ENCODE measurements at places on chromosomes 12 and 14. TPM values are rescaled to one million over a fixed set of nuclear protein-coding genes. Genes with fewer than 3 reads are reported as not detected.

DNA sequence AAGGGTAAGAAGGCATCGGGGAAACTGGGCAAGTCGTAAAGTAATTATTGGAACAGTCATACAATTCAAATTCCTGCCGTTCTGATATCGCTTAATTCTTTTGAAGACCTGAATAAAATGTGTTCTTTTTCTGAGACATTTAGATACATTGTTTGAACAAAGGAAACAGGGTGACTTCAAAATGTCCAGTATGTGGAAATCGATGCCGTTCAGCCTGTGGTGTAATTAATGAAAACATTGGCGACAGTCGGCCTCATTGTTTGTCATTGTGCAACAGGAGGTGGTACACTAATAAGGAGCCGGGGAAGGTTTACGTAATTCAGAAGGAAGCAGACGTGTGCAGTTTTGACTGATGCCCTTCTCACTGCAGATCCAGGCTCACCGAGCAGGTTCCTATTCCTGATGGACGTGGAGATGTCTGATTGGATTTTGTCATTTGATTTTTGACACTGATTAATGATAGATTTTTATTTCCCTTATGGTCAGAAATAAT is 92.7 kb downstream of the BORCS5 start:
- no peak for DNase-seq

- no peak for DNase-seq
Observed at GRCh38 chr12:106428384-106428783, 70.8 kb downstream of the POLR3B start.

DNA sequence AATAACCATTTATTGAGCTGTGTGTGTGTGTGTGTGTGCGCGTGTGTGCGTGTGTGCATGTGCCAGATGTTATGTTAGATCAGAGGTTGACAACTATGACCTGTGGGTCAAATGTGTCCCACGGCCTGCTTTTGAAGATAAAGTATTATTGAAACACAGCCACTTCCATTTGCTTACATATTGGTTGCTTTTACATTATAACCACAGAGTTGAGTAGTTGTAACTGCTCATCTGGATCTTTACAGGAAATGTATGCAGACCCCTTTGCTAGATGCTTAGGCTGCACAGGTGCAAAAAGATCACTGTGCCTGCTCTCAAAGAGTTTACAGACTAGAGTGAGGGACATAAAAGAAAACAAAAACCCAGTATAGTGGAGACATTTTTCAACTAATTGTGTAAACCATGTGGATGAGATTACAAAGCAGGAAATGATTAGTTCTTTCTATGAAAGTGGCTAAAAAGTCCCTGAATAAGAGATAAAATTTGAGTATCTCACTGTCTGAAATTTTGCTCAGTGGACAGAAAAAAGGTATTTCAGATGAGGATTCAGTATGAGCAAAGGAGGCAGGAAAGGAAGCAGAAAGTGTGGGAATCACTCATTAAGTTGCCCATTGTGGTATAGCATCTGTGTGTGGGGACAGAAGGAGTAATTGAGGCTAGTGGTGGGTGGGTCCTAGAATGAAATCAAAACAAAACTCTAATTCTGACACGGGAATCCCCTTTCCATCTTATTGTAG is 188.4 kb downstream of the PAH start:
- no peak for DNase-seq

The C1RL gene
- total RNA-seq = 21.7 TPM

The VRTN gene
- total RNA-seq = not detected

- no peak for DNase-seq
Observed at GRCh38 chr12:130754234-130754901, 38.3 kb upstream of the RIMBP2 start.

GRCh38 chr12:19746471-19746870 is 307.2 kb downstream of the AEBP2 start:
- DNase-seq = no peak

DNA sequence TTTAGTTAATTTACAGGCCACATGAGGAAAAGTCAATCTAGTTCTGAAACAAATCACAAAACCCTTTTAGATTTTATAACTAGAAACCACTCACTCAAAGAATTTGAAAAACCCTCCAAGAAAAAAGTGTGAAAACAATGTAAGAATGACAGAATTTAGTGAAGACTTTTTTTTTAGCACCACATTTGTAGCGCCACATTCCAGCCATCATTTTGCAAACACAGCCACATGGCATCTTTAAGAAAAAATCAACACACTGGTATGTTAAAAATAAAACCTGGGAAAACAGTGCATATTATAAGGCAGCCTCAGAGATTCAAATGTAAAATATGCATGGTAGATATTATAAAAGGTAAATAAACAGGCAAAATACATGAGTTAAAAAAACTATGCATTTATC is 22.3 kb upstream of the ALX1 start:
- DNase-seq = no peak

The LHX5 gene
- total RNA-seq = not detected

The TMEM229B gene
- 2.9 TPM for total RNA-seq

DNA sequence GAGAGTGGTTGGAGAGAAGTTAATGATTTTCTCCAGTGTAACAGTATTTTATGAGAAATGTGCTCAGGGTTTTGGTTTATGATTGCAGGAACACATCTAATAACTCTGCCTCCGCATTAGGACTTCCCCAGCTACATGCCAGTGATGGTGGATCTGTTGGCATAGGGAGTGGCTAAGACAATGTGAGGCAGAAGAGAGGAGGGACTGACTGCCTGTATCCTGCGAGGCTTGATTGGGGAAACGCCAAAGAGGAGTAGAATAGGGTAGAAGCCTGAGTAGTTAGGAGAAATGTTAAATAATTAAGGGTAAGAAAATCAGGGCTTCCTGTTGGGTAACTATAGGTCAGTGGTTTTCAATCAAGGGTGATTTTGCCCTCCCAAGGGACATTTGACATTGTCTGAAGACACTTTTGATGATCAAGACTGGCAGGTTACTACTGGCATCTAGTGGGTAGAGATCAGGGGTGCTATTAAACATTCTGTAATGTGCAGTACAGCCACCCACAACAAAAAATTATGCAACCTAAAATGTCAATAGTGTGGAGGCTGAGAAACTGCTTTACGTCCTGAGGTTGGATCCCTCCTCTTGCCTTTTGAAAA is 12.8 kb downstream of the TDG start:
- DNase-seq = no peak

- DNase-seq = no peak
Observed at GRCh38 chr14:52458721-52459085, 93.6 kb downstream of the TXNDC16 start.

DNA sequence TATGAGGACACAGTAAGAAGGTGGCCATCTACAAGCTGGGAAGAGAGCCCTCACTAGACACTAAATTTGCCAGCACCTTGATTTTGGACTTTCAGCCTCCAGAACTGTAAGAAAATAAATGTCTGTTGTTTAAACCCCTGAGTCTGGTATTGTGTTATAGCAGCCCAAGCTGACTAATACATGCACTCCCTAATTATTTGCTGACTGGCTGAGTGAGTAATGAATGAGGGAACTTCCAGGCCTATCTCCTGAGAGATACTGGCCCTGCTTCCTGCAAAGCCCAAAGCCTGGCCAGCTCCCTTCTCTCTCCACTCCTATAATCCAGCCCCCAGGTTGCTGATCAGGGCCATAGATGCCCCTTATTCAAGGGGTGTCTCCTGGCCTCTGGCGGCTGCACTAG is 120.0 kb upstream of the NOS1 start:
- no peak for DNase-seq

The HOXC10 gene
- 1.2 TPM for total RNA-seq

GRCh38 chr12:7916936-7917335 is 19.1 kb downstream of the SLC2A3 start:
- DNase-seq = no peak

- DNase-seq = no peak
Observed at GRCh38 chr12:46126050-46126727, 135.8 kb upstream of the SCAF11 start.

The NUMB gene
- 72.4 TPM for total RNA-seq

GRCh38 chr14:105885561-105886320 is 359.4 kb downstream of the TMEM121 start:
- DNase-seq = no peak

The POTEG gene
- not detected for total RNA-seq

- DNase-seq = no peak
Observed at GRCh38 chr14:44699391-44699790, 192.3 kb upstream of the FSCB start.

The SMCO2 gene
- total RNA-seq = 0.88 TPM

DNA sequence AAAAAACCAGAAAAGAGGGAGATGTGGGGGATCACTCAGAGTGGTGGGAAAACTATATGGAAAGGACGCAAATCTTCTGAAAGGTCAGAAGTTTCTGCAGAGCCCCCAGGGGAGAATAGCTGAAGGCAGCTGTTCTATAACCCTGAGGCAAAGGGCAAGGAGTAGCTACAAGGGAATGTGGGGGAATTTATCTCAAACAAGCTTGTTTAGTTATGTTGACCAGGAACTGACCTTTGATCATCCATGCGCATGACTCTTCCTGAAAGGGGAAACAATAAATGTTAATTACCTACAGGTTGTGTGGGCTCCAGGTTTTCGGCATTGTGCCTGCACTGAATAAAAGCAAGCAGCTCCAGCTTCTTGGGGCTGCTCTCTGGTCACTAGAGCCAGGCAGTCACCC is 968.5 kb downstream of the AACS start:
- DNase-seq = no peak

The DHH gene
- total RNA-seq = 0.05 TPM

DNA sequence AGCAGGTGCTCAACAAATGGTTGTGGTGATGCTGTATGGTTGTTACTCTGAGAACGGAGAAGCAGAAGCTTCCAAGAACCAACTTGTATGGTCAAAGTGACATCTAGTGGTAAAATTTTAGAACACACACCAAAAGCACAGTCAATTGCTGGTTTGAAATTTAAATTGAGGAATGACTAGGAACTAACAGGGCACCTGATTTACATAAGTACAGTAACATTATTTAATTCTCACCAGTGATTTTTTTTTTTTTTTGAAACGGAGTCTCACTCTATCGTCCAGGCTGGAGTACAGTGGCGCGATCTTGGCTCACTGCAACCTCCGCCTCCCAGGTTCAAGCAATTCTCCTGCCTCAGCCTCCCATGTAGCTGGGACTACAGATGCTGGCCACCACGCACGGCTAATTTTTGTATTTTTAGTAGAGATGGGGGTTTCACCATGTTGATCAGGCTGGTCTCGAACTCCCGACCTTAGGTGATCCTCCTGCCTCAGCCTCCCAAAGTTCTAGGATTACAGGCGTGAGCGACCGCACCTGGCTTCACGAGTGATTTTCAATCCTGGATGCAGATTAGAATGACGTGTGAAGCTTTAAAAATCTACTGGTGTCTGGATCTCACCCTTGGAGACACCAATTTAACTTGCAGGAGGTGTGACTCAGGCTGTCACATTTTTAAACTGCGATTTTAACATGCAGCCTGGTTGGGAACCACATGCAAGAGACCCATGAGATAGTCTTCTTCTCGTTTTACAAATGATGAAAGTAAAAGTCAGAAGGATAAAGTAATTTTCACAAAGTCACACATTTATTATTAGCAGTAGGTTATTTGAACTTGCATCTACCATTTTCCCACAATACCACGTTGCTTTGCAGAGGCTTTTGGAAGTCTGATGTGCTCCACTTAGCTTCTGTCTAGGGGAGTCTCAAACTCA is 14.1 kb upstream of the NUMB start:
- DNase-seq = no peak

DNA sequence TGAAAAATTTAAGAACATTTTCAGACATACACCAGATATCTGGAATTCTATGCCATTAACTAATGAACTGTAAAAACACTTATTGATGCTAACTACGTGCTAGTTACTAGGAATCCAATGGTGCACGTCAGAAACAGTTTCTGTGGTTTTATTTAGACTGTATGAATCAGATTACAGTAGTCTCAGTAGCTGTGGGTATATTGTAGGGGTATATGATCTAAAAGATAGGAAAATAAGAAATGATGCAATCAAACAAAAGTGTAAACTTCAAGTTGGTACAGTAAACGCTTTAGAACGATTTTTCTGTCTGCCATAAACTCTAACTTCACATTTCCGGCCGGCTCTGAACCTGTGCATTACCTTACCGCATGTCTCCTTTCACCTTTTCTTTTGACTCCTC is 2.3 kb downstream of the ABCC9 start:
- no peak for DNase-seq

- DNase-seq = no peak
Observed at GRCh38 chr14:55129086-55129427, at the start of gene LGALS3. Gene LGALS3, plus strand, starts transcription at chr14:55129252. Its CDS starts 8,122 bp downstream, at chr14:55137374.

The CMTM5 gene
- not detected for total RNA-seq

The NOS1 gene
- total RNA-seq = 0.05 TPM

The RHEBL1 gene
- total RNA-seq = 2.3 TPM

DNA sequence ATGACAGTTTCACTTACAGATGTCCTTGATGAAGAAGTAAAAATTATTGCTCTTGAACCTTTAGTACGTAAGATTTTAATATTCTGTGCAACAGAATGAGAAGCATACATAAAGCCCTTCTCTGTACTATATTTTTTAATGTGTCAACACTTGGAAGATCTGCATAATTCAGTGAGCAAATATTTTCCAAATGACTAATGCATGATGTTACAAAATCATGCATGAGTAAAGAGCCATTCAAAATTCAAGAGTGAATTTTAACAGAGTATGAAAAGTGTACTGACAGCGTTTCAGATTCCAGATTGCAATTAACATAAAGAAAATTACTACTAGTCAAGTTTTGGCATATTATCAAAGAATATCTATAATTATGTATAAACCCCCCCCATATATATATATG is 101.4 kb upstream of the BBS10 start:
- DNase-seq = no peak

- no peak for DNase-seq
Observed at GRCh38 chr14:75260025-75260763, 18.4 kb upstream of the FOS start.

- peak; percentile 63 for DNase-seq
Observed at GRCh38 chr12:64890873-64891468, 66.5 kb downstream of the TBC1D30 start.

The TAS2R8 gene
- not detected for total RNA-seq

GRCh38 chr14:55355922-55356321 is 55.7 kb downstream of the ATG14 start:
- DNase-seq = no peak
